ENCODE measurements at places on chromosomes 5 and 9.

GRCh38 chr5:82635561-82636288 is 357.6 kb upstream of the RPS23 start:
- no peak for DNase-seq

GRCh38 chr9:107112707-107113243 is 170.3 kb upstream of the RAD23B start:
- no peak for DNase-seq

- no peak for DNase-seq
Observed at GRCh38 chr5:102921341-102922044, 166.4 kb downstream of the PAM start.

GRCh38 chr9:72203205-72203803 is 54.1 kb downstream of the GDA start:
- peak; percentile 25 for DNase-seq

- DNase-seq: no peak
Observed at GRCh38 chr5:5181650-5182324, 41.7 kb downstream of the ADAMTS16 start.

GRCh38 chr5:134911285-134912206 is 6.6 kb downstream of the PCBD2 start:
- no peak for DNase-seq

- no peak for DNase-seq
Observed at GRCh38 chr9:130870491-130871381, 25.9 kb downstream of the QRFP start.

DNA sequence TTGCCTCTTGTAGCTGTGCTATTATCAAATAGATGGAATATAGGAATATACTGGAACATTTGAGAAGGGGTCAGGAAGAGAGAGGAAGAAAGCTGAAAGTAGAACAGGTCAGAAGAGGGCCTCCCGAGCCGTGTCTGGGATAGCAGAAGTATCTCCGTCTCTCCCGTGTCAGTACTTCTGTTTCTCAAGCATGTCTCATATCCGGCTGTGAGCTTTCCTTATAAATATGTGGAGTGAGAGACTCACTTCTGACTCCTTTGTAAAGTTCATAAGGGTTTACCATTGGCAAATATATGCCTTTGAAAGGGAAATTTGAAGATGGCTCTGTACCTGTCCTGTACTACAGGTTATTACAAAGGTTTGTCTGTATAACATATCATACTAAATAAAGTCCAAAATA is 50.3 kb downstream of the MOCS2 start:
- DNase-seq: no peak

GRCh38 chr9:122377241-122378164 is 6.7 kb downstream of the PTGS1 start:
- DNase-seq: no peak

GRCh38 chr5:54317511-54318260 is 7.3 kb upstream of the ARL15 start:
- peak; percentile 49 for DNase-seq

GRCh38 chr9:114276908-114277821 is 45.7 kb upstream of the ORM1 start:
- peak; percentile 48 for DNase-seq

GRCh38 chr9:134634667-134635230 is 6.9 kb upstream of the COL5A1 start:
- DNase-seq: peak; percentile 12

- no peak for DNase-seq
Observed at GRCh38 chr9:135103931-135104639, 16.6 kb downstream of the OLFM1 start.

GRCh38 chr9:8254541-8254940 is 455.0 kb upstream of the DMAC1 start:
- DNase-seq: no peak

DNA sequence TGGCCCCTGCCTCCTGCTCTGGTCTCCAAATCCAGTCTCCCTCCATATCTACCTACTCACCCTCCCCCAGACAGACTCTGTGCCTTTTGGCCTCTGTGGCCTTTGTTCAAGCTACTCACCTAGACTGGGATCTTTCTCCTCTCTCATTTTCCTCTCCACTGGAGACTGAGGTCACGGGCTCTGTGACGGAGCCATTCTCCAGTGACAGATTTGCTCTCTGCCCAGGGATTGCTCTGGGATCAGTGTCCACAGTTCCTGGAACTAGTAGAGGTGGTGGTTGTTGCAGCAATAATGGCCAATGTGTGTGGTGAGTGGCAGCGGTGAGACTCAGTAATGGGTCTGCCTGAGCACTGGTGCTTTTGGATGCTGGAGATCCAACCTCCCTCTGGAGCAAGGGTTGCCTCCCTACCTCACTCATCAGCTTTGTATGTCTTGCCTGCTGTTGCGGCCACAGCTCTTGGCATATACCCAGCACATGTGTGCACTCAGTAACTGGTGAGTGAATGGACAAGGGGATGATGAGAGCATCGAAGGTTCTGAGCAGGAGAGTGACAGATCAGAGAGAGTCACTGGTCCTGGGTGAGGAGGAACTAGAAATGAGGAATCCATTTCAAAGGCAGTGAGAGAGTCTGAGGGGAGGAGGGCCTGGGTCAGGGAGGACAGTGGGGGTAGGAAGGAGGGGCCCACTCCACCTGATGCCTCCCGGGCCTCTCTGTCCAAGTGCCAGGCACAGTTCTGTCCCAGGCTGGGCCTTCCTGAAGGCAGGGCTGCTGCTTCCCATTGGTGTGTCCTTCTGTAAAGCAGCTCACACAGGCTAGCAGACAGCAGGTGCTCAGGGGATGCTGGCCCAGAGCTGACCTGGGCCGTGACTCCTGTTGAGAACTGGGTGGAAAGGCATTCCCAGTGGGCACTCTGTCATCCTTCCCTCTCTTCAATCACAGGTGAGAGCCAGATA is 96.5 kb upstream of the PITX1 start:
- DNase-seq: no peak

GRCh38 chr9:134413890-134414623 is 87.8 kb downstream of the RXRA start:
- no peak for DNase-seq

DNA sequence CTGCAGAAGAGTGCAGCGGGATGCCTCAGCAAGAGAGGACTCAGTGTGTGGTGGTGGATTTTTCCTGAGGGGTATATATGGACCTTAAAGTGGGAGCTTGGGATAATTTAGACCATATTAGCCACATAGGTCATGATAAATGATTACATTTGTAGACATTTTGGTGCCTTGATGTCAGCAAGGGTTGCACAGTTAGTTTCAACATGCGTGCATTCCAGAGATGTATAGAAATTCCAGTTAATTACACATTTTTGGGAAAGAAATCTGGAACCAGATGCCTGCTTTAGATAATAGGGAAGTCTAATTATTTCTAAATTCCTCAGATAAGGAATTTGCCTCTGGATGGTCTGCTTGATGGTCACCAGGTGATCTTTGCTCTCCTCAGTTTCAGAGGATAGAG is 440.6 kb upstream of the PAPPA start:
- no peak for DNase-seq

GRCh38 chr5:54616031-54616430 is 98.5 kb downstream of the SNX18 start:
- DNase-seq: no peak

- no peak for DNase-seq
Observed at GRCh38 chr5:94776167-94776566, 157.7 kb downstream of the SLF1 start.

DNA sequence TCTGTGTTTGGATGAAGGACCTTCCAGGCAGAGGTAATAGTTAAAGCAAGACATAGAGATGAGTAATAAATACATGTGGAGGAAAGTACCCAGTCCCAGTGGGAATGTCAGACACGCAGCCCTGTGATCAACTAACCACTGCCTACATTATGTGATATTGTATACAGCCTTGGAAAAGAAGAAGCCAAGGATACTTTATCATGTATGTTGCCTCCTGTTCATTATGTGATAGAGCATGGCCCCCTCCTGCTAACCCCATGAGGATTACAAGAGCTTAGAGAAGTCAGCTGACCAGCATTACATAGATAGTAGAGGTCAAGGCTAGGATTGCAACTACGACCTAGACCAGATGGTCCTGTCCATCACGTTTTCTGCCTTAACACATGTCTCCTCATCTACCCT is 497.0 kb upstream of the TNC start:
- no peak for DNase-seq

- DNase-seq: no peak
Observed at GRCh38 chr5:140084541-140084940, 29.4 kb upstream of the PURA start.

DNA sequence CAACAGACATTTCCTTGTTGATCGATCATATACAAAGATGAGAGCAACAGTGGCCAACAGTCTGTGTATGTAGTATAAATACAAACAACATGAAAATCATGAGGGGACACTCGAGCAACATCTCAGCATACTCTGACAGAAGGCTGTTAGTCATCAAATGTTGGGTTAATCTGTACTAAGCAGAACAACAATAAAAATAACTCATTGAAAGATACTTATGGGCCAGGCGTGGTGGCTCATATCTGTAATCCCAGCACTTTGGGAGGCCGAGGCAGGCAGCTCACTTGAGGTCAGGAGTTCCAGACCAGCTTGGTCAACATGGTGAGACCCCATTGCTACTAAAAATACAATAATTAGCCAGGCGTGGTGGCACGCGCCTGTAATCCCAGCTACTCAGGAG is 67.3 kb downstream of the SCAI start:
- no peak for DNase-seq

DNA sequence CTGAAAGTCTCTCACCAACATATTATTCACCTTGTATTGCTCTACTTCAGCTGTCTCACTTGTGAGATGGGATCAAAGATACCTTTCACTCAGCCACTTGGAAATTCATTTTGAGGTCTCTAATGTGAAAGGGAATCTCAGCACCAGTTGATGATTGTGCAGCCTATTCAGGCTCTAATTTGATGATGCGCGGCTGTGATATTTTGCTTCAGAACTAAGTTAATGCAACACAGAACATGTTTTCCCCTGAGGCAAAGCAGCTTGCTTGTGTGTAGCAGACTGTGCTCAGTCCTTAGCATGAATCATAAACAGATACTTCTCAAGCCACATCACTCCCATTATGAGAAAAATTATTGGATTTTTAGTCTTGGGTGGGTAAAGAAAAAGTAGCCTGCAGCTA is 378.8 kb downstream of the OSTF1 start:
- no peak for DNase-seq

DNA sequence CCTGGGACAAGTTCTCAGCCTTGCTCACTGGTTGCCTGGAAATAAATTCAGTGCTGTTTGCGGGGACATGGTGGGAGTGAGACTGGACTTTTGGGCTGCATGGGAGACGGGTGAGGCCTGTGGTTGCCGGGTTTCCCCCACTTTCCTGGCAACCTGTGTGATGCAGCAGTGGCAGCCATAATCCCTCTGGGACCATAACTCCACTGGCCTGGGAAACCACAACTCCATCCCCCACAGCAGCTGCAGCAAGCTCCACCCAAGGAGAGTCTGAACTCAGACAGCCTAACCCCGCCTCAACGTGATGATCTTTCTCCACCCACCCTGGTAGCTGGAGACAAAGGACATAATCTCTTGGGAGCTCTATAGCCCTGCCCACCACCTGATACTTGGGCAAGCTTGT is 349.9 kb downstream of the PIK3R1 start:
- no peak for DNase-seq

DNA sequence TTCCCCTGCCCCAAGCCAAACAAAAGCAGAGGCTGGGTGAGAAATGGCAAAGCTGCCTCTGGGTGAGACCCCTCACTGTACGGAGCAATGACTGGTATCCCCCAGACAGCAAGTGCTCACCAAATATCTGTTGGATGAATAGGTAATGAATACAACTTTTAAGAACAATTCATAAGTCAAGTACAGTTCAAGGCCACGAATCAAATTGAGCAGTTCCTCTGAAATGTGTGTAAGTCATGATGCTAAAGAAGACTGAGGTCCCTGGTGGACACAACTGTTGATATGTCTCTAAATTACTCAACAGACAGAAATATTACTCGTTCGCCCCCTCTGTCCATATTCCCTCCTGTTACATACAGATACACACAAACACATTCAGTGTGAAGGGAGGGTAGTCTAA is 160.7 kb downstream of the GLIS3 start:
- DNase-seq: no peak

GRCh38 chr9:131100445-131100844 is 4.1 kb downstream of the AIF1L start:
- no peak for DNase-seq

- no peak for DNase-seq
Observed at GRCh38 chr5:118700510-118700909, 287.8 kb downstream of the DTWD2 start.

- DNase-seq: peak; percentile 38
Observed at GRCh38 chr5:67941614-67942401, 273.7 kb upstream of the PIK3R1 start.

Data from muscle of back (tissue), 13 donors.